ENCODE measurements at places on chromosomes 16 and 17.

DNA sequence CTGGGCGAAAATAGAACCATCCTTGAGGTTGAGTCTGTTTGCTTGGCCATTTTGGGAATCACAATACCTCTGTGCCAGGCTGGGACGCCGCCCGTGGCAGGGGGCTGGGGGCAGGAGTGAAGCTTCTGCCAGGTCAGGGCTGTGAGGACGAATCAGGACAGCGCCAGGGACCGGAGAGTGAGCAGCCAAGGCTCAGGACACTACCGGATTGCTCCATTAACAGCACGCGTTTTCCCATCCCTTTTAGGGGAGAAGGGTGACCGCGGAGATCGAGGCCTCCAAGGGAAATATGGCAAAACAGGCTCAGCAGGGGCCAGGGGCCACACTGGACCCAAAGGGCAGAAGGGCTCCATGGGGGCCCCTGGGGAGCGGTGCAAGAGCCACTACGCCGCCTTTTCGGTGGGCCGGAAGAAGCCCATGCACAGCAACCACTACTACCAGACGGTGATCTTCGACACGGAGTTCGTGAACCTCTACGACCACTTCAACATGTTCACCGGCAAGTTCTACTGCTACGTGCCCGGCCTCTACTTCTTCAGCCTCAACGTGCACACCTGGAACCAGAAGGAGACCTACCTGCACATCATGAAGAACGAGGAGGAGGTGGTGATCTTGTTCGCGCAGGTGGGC is 23.4 kb downstream of the C1QTNF1 start:
- no peak for DNase-seq

DNA sequence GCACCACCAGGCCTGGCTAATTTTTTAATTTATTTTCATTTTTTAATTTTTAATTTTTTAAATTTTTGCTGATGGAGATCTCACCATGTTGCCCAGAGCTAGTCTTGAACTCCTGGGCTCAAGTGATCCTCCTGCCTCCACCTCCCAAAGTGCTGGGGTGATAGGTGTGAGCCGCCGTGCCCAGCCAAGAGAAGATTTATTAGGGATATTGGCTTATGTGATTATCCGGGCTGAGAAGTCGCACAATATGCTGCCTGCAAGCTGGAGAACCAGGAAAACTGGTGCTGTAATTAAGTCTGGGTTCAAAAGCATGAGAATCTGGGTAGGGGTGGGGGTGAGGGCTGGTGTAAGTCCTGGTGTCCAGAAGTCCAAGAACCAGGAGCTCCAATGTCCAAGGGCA is 2.5 kb upstream of the C16orf90 start:
- DNase-seq, result no peak

DNA sequence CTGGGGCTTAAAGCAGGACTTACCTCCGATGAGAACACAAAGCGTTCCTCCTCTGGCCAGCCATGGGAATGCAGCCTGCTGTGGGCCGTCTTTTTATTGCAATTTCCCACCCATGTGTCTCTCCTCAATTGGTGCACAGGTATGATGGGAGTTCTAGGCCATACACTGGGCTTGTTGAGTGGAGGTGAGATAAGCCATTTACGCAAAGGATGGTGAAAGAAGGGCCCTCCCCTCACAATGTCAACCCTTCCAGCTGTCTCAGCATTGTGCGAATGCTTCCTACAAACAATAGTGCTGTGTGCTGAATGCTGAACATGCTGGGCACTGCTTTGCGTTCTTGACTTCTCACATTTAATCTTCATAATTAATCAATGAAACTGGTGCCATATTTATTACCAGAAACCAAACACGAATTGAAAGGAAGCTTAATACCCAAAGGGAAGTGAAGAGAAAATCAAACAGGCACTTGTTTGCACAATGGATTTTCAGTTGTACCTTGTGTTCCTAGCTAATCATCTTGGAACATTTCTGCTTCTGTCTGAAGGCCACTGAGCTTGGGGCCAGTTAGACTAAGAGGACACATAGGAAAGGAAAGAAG is at the start of gene GP2:
GP2 (minus strand) TSS at position 70 of the 598 bp plus-strand sequence. CDS start 1,082 bp downstream, outside the sequence.
- DNase-seq, result no peak

- no peak for DNase-seq
Observed at GRCh38 chr16:22229889-22230288, 23.8 kb downstream of the EEF2K start.

GRCh38 chr17:64728041-64728695 is 66.1 kb upstream of the SMURF2 start:
- DNase-seq, result no peak

DNA sequence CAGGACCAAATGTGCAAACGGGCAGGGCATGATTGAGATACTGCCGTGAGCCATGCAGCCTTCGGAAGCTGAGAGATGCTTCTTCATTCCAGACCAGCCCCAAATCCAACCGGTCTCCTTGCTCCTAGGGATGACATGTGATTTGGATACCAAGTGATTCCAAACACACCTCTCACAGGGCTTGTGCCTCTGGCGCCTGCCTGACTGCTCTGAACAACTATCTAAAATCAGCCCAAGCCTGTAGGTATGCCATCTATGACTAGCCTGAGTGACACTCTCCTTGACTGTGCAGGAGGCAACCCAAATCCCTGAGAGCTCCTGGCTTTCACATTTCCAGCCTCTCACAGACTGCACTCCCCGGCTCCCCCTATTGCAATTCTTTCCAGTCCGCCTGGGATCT is 20.3 kb downstream of the DYNC1LI2 start:
- no peak for DNase-seq

DNA sequence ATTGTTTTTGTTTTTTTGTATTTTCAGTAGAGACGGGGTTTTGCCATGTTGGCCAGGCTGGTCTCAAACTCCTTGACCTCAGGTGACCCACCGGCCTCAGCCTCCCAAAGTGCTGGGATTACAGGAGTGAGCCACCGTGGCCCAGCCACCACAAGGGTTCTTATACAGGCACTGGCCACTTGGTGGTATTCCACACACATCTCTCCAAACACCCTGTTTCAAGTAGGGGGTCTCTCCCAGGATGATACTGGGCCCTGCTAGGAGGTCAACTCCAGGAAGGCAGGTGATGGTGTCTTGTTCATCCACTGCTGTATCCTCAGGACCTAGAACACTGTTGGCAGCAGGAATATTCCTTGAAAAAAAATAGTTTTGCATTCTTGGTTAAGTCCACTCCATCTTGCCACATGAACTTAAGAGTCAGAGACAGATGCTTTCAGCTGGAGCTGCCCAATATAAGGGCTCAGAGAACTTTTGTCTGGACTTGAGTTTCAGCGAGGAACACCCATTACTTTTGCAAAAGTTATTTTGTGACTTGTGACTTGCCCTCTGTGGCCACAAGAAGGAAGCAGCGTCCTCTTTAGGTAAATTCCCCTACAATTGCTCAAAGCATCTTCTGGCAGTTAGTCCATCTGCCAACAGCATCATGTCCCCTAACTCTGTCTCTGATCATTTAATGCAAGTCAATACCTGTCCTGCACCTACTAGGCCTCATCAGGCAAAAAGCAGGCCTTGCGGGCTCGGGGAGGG is 7.4 kb upstream of the EEF2K start:
- no peak for DNase-seq

DNA sequence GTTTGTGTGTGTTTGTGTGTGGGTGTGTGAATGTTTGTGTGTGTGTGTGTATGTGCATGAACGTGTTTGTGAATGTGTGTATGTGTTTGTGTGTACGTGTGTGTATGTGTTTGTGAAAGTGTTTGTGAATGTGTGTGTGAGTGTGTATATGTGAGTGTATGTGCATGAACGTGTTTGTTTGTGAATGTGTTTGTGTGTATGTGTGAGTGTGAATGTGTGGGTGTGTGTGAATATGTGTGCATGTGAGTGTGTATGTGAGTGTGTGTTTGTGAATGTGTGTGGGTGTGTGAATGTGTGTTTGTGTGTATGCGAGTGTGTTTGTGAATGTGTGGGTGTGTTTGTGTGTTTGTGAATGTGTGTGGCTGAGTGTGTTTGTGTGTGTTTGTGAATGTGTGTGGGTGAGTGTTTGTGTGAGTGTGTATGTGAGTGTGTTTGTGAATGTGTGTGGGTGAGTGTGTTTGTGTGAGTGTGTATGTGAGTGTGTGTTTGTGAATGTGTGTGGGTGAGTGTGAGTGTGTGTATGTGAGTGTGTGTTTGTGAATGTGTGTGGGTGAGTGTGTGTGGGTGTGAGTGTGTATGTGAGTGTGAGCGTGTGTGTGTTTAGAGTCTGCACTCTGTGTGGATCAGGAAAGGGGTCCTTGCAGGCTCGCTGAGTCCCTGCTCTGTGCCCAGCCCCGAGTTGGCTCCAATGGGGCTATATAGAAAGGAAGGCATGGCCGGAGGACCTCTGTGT is 890 bp upstream of the CD300A start:
- no peak for DNase-seq

DNA sequence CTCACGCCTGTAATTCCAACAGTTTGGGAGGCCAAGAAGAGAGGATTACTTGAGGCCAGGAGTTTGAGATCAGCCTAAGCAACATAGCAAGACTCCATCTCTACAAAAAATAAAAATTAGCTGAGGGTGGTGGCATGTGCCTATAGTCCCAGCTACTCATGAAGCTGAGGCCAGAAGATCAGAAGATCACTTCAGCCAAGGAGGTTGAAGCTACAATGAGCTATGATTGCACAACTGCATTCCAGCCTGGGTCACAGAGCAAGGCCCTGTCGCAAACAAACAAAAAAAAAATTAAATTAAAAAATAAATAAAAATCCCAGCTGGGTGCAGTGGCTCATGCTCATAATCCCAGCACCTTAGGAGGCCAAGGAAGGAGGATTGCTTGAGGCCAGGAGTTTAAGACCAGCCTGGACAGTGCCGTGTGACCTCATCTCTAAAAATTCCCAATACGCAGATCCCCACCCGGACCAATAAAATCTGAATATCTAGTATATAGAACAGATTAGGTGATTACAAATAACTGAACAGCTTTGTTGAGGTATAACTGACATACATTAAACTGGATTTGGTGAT is 18.2 kb upstream of the ATF7IP2 start:
- no peak for DNase-seq

GRCh38 chr16:7584561-7584960 is 251.9 kb downstream of the RBFOX1 start:
- DNase-seq, result no peak

GRCh38 chr17:30554839-30555751 is 77.9 kb downstream of the GOSR1 start:
- no peak for DNase-seq

- DNase-seq, result no peak
Observed at GRCh38 chr17:20257798-20258197, 209.5 kb downstream of the LGALS9B start.

DNA sequence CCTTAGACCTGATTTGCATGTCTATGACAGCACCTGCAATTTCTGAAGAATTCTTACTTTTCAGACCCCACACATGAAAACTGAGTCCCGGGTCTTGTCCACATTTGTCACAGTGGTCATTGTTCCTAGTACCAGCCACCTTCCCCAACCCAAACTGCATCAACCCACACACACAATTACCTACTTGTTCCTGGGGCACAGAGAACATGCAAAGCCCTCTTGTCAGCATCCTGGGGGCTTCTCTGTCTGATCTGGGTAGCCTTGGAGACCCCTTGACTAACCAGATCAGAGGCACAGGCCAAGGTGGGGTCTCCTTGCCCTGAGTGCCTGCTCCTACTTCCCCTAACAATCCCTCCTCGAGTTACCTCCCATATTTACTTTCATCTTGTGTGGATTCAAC is 36.7 kb upstream of the PIK3R6 start:
- DNase-seq, result no peak

DNA sequence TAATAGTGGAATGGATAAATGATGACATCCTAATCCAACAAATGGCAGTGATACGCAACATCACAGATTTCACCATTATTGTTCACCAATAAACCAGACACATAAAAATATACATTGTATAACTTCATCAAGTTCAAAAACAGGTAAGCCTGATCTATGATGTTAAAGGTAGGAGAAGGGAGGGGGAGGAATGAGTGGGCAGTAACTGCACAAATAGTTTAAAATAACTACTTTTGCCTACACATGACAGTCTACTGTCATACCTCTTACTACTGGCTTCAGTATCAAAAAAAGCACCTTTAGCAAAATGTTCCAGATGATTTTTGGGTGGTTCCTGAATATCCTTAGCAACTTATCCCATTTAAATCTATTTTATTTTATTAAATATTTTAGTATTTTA is 28.8 kb downstream of the CHCT1 start:
- DNase-seq, result no peak

DNA sequence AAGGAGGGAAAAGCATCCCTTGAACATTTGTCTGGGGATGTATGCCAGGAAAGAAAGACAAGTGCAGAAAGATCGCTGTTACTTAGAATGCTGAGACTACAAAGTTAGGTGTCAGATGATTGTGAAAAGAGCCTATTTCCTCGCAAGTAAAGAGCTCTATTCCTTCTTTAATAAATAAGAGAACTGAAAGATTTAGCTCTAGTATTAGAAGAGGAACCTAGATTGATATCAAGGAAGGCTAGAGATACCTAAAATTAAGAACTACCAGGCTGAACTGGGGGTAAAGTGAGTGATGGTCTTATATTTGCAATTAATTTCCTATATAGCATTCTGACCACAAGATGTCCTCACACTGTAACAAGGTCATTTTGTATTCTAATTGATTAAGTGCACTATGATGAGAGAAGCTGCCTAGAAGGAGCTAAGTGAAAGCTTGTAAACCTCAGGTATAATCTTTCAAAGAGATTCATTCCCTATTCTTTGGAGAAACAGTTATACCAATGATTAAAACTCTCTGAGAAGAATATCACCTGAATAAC is 62.3 kb downstream of the SSH2 start:
- no peak for DNase-seq

DNA sequence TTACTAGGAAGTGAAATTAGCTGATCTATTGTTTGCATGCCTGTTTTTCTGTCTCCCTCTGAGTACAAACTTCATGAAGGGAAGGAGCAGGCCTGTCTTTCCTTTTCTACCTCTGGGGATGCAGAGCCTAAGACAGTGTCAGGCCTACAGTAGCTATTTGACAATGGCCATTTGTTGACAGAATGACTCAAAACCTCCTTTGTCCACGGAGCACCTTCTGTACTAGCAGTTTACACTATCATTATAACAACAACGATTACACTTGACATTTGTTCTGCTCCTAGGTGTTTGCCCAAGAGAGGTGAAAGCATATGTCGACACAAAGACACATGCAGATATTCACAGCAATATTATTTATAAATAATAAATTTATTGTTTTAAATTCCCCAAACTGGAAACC is 132.3 kb upstream of the IRX3 start:
- DNase-seq, result no peak

Measured in NCI-H2227 treated with DMSO at 0.1 percent for 48 hours (cell line).